ENCODE measurements at places on chromosomes 7 and 10. TPM values are rescaled to one million over a fixed set of nuclear protein-coding genes. Genes with fewer than 3 reads are reported as not detected.

GRCh38 chr10:132589015-132589414 lies 51.4 kb downstream of the INPP5A start:
- no peak for DNase-seq

DNA sequence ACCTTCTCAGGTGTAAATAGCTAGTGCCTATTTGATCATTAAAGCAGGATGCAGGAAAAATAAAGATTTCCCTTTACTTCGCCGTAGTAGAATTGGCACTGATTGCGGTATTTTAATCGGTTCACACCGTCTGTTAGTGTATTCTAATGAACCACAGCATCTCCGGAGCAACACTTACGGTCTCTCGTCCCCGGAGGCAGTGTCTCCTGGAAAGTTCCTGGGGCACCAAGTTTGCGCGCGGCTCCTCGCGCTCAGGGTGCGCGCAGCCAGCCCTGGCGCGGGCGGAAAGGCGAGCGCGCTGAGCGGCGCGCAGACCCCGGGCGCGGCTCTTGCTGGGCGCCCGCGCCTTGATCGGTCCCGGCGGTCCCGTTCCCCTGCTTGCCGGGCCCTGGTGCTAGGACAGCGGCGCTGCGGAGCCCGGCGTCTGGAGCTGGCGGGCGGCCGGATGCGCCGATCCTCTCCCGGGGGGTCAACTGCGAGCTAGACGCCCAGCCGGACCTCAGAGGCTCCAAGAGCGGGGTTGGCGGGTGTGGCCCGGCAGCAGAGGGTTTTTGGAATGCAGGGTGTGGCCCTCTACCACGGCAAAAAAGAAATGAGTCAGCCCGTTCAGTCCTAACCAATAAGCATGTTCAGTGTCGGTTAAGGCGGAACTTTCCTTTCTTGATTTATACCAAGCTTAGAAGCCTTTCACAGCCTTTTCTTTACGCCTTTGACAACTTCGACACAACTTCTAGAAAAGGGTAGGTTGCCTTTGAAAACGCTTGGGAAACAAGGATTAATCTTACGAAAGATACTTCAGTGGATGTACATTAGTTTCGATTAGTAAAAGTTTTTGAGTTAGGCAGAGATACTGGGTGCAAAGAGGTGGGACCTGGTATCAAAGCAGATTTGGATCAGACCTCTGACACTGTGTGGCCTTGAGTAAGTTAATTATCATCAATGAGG lies 166.8 kb upstream of the ASAH2 start:
- DNase-seq, result no peak

GRCh38 chr7:33673029-33673700 lies 232.2 kb upstream of the BMPER start:
- no peak for DNase-seq

The ANKRD61 gene
- not detected for total RNA-seq

Measured in epithelial cell of proximal tubule (primary cell).